Mesendoderm (in vitro differentiated cells): ENCODE measurements at places on chromosomes 1 and 21.

- no peak for DNase-seq
These were observed 45.1 kb upstream of the PALMD start for GRCh38 chr1:99600782-99601181.

DNA sequence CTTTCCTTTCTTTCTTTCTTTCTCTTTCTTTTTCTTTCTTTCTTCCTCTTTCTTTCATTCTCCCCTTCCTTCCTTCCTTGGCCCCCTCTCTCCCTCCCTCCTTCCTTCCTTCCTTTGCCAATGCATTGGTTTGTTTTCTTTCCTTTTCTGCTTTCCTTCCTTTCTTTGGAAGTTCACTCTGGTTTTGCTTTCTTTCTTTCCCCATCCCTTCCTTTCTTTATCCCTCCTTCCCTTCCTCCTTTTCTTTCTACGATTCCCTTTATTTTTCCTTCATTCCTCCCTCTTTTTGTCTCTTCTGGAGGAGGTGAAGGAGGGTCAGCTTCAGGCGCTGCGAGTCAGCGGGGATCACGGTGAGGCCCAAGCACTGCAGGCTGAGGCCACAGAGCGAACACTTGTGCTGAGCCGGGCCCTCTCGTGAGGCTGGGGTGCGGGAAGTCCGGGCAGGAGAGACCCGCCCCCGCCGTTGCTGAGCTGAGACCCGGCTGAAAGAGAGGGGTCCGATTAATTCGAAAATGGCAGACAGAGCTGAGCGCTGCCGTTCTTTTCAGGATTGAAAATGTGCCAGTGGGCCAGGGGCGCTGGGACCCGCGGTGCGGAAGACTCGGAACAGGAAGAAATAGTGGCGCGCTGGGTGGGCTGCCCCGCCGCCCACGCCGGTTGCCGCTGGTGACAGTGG, 1.5 kb downstream of the SIM2 start:
- DNase-seq, result peak; percentile 23

GRCh38 chr1:43796111-43796581, 88.8 kb downstream of the ST3GAL3 start:
- no peak for DNase-seq

DNA sequence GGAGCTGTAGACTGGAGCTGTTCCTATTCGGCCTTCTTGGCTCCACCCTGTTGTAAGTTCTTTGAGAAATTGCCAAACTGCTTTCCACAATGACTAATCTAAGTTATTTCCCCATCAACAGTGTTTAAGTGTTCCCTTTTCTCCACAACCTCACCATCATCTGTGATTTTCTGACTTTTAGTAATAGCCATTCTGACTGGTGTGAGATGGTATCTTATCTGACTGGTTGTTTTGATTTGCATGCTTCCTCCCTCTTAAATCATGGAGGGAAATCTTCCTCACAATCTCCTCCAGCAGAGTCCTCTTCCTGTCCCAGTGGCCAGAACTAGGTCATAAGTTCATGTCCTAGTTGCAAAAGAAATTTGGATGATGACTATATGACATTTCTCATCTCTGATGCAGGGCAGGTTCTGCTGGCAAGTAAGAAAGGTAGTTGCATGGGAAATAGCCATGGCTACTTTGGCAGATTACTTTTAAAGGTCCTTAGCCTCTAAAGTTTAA, 294.0 kb downstream of the LRRC40 start:
- DNase-seq, result no peak

- no peak for DNase-seq
These were observed 4.6 kb downstream of the ATP13A2 start for GRCh38 chr1:17007121-17007520.

DNA sequence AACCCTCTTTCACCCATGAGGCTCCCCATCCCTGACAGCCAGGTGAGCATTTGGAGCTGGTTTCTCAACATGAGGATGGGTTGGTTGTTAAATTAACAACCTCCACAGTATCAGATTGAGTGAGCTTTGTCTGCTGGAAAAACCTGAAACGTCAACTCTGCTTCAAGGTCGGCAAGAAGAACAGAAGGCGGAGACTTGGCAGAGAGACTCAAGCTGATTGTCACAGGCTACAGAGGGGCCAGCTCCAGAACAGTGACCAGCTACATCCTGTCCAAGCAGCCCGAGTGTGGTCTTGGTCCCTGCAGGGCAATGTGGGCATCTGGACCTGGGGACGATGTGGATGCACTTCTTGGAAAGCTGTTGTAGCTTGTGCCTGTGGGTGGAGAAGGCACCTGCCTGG, 36.6 kb upstream of the TMEM51 start:
- DNase-seq, result no peak

- no peak for DNase-seq
These were observed 62.9 kb downstream of the MDM4 start for GRCh38 chr1:204578867-204579664.

DNA sequence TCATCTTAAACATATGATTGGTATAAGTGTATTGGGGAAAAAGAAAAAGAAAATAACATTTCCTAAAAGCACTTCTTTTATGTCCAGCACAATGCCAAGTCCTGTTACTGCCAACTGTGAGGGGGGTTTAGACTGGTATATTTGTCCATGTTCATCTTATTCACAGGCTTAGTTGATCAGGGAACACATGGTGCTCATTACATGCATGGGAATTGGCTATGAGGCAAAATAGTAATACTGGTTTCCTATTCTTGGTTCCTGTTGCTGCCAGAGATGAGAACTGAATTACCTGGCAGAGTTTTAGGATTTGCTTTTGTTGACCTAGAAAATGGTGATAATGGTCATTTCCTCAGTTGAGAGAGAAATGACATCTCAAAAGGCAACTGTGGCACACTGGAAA, 398.8 kb downstream of the DUSP10 start:
- no peak for DNase-seq

- DNase-seq, result no peak
These were observed at the start of gene AADACL3 for GRCh38 chr1:12715896-12716437. AADACL3 (plus strand) TSS chr1:12716110; CDS start chr1:12716177, 67 bp downstream.

GRCh38 chr1:110463725-110464124, 12.8 kb downstream of the PROK1 start:
- no peak for DNase-seq

DNA sequence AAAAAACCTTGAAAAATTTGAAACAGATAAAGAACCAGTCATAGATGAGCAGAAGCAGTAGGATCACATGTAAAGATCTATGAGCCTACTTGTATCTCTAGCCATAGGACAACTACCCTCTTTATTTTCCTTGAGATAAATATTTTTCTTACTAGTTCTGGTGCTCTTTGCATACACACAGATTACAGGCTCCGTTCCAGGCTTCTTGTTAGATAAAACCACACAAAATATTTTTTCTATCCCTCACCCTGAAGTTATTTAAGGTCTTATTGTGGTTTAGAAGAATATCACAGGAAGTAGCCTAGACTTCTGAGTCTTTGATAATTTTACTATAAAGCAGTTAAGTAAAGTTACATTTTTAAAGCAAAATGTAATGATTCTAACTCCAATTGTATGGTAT, 512.2 kb downstream of the NEGR1 start:
- no peak for DNase-seq

DNA sequence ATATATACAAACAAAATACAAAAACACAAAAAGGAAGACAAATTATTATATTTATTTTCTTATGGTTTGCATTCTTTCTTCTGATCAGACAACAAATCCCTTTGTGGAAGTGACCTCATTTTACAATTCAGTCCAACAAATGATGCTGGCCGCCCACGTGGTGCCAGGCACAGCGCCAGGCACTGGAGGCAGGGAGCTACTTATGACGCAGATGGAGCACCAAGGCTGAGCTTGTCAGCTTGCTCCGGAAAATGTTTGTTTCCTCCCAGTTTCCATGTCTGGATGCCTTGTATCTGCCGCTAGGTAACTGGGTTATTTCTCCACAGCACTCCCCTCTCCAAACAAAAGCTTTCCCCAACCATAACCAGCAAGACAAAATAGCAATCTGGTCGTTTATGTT, 30.7 kb upstream of the CD34 start:
- DNase-seq, result no peak

GRCh38 chr1:112674986-112675727, 698 bp downstream of the MOV10 start:
- DNase-seq, result peak; percentile 70

DNA sequence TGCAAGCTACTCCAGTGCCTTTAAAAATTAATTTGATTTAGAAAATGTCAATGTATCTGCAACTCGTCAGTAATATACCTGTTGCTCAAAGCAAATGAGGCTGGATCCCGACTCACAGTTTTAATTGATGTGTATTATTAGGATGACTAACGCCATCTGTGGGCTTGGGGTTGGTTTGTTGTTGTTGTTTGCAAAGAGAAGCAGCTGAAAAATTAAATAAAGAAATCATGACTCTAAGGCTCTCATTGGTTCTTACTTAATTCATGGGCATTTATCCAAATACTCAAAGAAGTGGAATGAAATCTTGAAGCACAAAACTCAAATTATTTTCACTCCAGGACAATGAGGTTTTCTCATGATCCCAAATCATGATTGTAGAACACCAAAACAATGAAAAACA, 46.4 kb downstream of the SEC16B start:
- DNase-seq, result no peak

DNA sequence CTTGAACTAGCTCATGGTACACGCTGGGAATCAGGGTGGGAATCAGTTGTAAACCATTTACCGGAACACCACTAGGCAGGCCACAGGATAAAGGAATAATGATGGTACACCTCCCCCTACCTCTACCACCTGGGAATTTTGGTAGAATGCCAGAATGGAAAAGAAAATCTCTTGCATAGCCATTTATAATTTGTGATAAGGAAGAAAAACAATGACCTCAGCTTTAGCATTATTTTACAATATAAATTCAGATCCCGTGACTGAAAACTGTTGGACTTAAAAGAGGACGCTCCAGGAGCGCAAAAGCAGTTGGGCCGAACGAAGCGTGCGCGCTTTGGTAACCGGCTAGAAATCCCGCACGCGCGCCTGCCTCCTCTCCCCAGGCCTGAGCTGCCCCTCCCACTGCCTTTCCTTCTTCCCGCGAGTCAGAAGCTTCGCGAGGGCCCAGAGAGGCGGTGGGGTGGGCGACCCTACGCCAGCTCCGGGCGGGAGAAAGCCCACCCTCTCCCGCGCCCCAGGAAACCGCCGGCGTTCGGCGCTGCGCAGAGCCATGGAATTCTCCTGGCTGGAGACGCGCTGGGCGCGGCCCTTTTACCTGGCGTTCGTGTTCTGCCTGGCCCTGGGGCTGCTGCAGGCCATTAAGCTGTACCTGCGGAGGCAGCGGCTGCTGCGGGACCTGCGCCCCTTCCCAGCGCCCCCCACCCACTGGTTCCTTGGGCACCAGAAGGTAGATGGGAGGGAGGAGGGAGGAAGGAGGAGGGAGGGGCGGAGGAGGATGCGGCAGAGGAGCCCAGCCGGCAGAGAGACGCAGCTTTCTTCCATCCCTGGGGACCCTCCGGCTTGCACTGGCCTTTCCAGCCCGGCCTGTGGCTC, at the start of gene CYP4X1:
CYP4X1 (plus strand) TSS at position 402 of the 873 bp plus-strand sequence; CDS start at position 551, 149 bp downstream.
- peak; percentile 53 for DNase-seq

GRCh38 chr1:36919491-36920145, 114.7 kb downstream of the GRIK3 start:
- DNase-seq, result no peak

DNA sequence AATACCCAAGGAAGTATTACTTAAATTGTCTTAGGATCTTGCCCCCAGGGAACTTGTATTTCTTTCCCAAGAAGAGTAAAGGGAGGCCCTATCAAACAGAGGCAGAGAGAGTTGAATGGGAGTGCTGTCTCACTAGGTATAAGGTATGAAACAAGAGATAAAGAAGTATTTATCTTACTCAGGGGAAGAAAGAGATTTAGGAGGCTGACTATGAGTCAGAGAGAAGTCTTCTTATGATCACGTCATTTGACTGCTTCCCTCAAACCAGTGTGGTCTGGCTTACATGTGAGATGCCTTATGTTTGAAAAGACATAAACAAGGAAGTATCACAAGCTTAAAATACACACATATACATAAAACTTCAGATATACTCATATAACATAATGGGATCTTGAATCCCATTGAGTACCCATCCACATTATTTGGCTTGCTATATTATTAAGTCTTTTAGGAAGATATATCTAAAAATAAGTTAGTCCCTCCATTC, 29.6 kb downstream of the DUSP10 start:
- no peak for DNase-seq

- DNase-seq, result no peak
These were observed 39.9 kb upstream of the AJAP1 start for GRCh38 chr1:4614371-4615137.

GRCh38 chr1:164479242-164479641, 79.7 kb upstream of the PBX1 start:
- DNase-seq, result no peak

GRCh38 chr1:29696656-29697390, 460.5 kb downstream of the PTPRU start:
- DNase-seq, result no peak

DNA sequence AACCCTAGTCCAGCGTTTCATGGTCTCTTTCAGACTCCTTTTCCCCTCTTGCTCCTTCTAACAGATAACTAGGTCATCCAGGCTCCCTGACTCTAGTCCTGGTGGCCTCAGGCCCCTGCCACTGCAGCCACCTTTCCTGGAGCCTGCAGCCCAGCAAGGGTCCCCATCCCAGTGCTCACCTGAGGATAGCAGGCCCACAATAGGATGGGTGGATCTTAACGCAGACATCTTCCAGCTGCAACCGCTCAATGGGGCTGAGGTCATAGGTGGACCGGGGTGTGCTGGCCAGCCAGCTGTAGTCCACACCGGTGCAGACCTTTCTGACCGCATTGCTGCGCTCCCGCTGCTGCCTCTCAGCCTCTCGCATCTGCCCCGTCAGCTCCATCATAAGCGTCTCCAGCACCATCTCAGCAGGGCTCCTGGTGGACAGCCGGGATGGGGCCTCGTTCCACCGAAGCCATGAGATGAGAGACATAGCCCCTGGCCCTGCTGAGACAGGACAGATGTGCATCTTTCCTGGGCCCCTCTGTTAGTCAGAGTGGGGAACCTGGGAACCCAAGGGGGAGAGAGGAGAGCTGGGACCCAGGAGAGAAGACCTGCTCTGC, 10.9 kb downstream of the RD3 start:
- no peak for DNase-seq

- peak; percentile 71 for DNase-seq
These were observed 20.2 kb upstream of the MTR start for GRCh38 chr1:236774926-236775325.

DNA sequence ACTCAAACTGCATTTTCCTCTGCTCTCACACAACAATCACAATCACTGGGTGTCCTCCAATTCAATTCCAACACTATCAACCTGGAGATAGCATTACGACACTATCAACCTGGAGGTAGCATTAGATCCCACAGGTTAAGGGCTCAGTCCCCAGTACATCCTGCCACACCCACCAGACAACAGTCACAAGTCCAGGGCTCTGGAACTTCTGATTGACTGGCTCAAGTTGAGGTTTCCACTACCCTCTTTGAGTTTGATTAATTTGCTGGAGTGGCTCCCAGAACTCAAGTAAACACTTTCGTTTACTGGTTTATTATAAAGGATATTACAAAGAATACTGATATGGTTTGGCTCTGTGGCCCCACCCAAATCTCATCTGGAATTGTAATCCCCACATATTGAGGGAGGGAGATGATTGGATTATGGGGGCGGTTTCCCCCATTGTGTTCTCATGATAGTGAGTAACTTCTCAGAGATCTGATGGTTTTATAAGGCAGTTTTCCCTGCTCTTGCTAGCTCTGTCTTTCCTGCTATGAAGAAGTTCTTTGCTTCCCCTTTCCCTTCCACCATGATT, 49.6 kb upstream of the ARHGAP29 start:
- DNase-seq, result no peak
